ENCODE measurements at places on chromosomes 2 and 18.

DNA sequence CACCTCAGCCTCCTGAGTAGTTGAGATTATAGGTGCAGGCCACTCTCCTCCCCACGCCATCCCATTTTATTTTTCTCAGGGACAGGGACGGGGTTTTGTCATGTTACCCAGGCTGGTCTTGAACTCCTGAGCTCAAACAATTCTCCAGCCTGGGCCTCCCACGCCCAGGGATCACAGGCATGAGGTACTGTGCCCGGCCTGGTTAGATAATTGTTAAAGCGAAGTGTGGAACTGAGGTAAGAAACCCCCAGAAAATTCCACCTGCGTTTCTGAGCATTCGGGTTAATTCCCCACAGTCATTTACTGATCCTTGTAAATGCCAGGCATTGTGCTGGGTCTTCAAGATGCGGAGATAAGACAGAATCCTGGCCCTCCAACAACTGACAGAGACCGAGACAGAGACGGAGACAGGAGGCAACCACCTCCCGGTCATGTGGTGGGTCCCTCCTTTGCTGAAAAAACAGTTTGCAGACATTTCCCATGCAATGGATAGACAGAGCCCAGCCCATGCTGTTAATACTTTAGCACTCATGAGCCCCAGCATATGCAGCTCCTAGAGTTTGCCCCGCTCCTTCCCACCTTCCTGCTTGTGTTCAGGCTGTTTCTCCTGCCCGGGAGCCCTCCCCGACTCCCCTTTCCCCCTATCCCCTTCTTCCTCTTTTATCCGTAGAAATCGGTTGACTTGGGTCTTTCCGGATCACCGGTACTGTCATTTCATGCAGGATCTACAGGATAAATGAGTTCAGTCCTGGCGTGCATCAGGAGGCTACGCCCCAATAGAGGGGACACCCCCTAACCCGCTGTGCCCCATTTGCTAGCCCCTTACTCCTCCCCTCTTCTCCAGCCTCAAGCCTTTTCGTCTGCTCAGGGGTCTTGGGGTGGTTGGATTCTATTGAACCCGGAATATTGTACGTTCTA, 1.6 kb upstream of the RHOB start:
- DNase-seq = no peak

GRCh38 chr2:221063568-221063967, 508.5 kb downstream of the EPHA4 start:
- DNase-seq = no peak

DNA sequence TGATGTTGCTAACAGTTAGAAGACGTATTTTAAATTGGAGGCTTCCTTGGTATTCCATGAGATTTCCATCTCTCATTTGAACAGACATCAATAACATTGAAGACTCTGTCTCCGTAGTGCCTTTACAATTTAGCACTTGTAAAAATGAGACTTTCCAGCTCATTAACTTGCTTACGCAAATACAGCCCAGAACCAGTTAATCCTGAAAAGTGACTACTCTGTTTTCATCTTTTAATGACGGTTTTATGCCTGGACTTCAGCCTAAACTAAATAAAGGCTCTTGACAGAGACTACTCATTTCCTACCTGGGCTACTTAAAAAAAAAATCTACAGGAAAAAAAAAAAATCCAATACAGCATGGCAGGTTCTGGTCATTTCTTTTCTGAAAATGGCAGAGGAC, 148.6 kb downstream of the LRATD1 start:
- no peak for DNase-seq

DNA sequence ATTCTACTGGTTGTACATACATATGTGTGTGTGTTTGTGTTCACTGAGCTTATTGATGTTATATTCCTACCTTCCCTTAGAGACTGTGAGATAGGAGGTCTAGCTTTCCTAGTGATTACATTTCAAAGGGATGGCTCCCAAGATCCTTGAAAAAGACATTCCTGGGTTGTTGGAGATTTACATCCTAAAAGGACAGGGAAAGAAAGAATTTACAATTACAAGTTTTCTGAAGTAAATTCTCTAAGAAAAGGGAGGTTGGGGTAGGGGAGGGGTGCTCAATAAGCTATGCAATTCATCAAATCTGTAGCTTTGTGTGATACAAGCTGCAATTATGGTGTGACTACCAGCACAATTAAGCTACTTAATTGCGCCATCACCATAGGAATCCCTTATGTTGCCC, 284.3 kb downstream of the NUP35 start:
- no peak for DNase-seq

- DNase-seq = no peak
Measured at GRCh38 chr2:57728691-57729090, 317.9 kb upstream of the VRK2 start.

DNA sequence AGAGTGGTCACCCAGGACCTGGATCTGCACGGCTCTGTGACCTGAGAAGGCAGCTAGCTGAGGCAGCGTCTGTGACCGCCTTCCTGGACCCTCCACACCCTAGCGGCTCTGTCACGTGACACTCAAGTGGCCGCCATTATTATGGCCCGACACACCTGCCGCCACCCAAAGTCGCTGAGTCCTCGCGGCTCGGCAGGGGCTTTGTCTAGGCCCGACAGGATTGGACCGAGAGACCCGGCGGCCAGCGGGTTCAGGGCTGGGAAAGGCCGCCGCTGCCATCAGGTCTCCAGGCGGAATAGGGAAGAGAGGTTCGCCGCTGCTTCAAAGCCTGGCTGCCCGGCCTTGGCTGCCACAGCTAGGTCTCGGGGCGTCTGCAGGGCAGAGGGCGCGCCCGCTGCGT, 1162.5 kb upstream of the LRRTM1 start:
- no peak for DNase-seq

GRCh38 chr2:50564766-50565165, 467.2 kb downstream of the NRXN1 start:
- no peak for DNase-seq

- DNase-seq = peak; percentile 51
Measured at GRCh38 chr2:26628561-26629345, 12.4 kb downstream of the CIB4 start.
